ENCODE measurements at places on chromosomes 4 and X. TPM values are rescaled to one million over a fixed set of nuclear protein-coding genes. Genes with fewer than 3 reads are reported as not detected.
A peak's percentile ranks its signal among the peaks of the same experiment; 100 is the strongest.

DNA sequence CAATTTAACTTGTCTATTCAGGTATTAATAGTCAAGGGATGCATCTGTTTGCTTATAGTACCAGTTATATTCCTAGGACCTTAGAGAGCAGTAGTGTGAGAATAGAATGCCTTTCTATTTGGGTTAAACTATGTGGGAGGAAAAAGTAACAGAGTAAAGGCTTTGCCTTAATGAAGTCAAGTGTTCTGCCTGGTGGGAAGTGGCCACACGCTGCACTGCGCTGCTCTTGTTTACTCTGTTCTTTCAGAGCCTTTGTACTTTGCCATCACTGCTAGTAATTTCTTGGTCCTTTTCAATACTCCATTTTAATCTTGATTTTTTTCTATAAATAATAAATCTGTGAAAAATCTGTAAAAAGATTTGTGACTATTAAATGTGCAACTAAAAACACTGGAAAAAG, 38.0 kb downstream of the YIPF6 start:
- no peak for DNase-seq

DNA sequence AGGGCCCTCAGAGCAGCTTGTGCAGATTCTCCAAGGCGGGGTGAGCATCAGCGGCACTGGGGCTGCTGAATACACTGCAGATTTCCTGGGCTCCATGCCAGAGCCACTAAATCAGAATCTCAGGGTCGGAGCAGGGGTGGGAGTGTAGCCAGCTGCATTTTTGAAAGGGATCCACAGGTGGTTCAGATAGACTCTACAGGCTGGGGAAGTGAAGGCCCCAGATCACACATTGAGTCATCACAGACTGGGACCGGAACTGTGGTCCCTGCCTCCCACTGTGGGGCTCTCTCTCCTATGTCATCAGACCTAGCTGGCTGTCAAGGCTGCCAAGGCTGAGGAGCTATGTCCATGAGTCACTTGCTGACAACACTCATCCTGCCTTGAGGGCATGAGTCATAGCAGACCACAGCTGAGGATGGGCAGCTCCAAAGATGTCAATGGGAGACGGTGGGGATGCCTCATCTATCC, 162.3 kb upstream of the MAMLD1 start:
- peak; percentile 41 for DNase-seq

DNA sequence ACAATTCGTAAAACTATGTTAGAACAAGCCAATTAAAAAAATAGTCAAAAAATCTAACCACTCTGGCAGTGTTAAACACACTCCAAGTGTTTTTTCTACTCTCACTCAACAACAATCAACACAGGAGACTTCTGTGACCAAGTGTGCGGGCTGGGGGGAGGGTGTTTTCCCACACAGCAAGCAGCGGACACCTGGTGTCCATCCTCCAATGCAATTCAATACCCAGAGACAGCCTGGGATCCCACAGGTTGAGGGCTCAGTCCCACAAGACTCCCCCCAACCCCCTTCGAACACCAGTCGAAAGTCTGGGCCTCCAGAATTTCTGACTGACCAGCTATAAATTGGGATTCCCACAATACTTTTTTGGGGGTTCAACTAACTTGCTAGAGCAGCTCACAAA, 8.3 kb upstream of the PIM2 start:
- no peak for DNase-seq

DNA sequence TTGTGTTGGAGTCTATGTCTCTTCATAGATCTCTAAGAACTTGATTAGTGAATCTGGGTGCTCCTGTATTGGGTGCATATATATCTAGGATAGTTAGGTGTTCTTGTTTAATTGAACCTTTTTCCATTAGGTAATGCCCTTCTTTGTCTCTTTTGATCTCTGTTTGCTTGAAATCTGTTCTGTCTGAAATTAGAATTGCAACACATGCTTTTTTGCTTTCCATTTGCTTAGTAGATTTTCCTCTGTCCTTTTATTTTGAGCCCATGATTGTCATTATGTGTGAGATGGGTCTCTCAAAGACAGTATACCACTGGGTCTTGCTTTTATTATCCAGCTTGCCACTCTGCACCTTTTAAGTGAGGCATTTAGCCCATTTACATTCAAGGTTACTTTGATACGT, 79.1 kb upstream of the APOOL start:
- DNase-seq, result no peak

- DNase-seq, result peak; percentile 42
These were observed at the start of gene IL3RA for GRCh38 chrX:1336331-1336943. Gene IL3RA, plus strand, starts transcription at chrX:1336785. Its CDS starts 4,981 bp downstream, at chrX:1341766.

GRCh38 chrX:9279234-9279544, 185.7 kb upstream of the TBL1X start:
- no peak for DNase-seq

Gene UGT2B15
- total RNA-seq, result not detected

DNA sequence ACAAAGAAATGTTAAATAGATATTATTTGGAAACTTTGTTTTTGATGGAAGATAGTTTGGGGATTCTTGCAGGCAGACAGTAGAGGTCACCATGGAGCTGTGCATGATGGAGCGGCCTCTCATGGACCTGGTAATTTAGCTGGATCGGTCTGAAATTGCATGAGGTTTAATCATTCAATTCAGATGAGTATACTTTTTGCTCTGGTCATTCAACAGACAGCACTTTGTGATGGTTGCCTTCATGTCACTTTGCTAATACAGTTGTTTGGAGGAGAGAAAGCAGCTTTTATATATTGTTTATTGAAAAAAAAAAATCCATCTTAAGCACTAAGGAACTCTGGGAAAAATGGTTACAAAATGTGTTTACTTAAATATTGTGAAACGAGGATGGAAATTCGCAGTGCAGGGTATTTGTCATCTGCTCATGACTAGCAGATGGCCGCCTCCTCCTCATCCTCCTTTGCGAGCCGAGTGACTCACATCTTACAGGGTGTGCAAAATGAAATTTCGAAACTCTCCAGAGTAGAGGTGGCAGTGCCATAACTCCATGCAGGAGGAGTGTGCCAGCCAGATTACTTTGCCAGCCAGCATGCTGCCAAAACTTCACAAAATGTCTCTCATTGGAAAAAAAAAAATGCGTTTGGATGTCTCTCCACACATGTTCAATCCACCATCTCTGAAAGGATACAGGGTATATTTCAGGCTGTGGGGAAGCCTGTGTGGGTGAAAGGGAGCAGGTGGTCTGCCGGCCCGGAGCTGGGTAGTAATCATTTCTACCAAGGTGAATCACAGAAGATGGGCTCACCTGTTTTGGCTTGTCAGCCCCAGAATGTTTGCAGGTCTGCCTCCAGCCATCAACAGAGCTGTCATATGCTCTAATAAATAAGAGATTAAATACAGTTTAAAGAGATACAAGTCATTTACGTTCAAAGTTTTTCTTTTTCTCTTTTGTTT, 314.9 kb upstream of the DIPK2B start:
- peak; percentile 87 for DNase-seq

Gene TACR3
- not detected for total RNA-seq

GRCh38 chr4:65834707-65835106, 164.4 kb upstream of the EPHA5 start:
- DNase-seq, result no peak

DNA sequence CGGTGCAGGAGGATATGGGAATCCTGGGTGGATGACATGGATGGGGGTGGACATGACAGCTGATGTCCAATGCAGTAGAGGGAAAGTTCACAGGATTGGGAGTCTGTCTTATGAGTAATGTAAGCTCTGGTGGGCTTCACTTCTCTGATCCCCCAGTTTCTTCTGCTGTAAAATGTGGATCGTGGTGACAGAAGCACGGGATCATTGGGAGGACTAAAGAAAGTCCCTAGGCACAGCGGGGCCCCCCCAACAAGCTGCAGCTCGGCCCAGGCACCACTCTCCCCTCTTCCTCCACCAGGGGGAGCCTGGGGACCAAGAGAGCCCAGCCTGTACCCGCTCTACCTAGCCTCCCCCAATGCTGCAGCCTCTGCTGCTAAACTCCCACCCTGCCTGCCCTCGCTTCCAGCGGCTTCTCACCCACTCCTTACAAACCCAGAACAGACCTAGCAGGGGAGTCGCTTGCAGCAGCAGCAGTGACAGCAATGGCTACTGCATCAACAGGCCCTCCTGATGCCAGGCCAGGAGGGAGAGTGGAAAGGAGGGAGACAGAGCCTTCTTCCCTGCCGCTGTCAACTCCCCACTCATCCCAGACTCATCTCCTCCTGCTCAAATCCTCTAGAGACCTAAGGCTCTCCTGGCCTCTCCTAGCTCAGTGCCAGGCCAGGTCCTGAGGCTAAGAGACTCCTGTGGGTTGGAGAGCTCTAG, 36.1 kb upstream of the IQSEC2 start:
- peak; percentile 72 for DNase-seq

Gene PNPLA4
- total RNA-seq, result 7.8 TPM

Gene TNMD
- not detected for total RNA-seq

Gene C1QTNF7
- not detected for total RNA-seq

DNA sequence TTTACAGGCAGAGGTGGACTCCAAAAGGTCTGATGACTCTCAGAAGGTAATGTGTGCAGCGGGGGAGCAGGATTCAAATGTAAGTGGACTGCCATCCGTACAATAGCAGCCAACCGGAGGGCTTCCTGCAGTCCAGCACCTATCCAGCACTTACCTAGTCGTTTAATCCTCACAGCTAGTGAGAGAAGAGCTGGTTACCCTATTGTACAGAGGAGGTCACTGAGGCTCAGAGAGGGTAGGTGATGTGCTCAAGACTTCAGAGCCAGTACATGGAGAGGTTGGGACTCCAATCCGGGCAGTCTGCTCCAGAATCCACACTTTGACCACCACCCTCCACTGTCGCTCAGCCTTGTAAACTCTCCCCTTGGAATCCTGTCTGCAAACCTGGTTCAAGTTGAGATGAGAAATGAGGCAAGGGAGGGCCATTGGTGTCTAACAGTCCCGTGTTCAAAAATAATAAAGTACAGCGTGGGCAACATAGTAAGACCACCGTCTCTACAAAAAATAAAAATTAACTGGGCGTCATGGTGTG, 22.5 kb upstream of the JAKMIP1 start:
- DNase-seq, result no peak

Gene GPR34
- not detected for total RNA-seq

Gene ACSL1
- 9.2 TPM for total RNA-seq

Gene FATE1
- total RNA-seq, result not detected

DNA sequence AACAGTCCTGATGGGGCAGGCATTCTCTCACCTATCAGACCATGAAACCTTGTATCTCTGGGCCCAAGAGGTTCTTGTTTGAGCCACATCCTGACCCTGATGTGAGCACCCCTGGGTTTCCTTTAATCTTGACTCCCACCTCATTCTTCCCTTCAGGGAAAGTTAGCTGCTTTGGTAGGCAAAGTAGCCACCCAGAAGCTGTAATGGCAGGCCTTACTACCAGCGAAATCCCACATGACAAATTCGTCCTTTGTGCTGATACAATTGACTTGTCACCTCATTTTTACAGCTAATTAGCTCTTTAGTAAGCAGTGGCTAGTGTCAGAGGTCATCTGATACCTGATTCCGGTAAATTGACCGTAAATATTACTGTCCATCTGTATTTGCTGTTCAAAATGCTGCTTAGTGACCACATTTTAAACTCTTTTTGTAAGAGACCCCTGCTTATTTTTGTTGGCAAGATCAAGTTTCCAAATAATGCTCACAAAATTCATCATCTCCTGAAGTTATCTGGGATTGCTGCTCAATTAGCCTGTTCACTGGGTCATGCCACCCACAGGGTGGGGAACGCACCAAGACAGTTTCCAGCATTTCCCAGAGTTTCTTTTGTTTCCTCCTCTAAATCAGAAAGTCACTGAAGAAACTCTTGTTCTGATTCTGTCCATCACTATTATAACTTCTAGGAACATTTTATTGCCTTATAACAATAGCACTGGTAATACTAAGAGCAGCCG, 329.7 kb downstream of the GPAT3 start:
- DNase-seq, result no peak

Gene GPC4
- 0.22 TPM for total RNA-seq

Gene JAKMIP1
- not detected for total RNA-seq

DNA sequence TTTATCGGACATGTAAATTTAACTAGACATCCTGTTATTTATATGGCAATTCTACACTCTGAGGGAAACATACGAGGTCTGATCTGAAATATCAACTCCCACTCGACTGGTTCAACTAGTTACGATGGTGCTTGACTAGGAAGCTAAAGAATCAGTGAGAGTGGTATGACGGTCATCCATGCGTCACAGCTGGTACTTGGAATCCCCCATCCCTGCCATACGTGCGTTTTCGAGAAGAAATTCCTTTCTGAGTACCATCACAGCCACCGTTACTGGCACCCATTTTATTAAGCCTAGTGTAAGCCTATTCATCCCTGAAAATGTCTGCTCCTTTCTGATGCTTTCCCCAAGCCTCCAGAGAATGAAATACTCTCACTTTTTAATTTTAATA, 695 bp upstream of the PIGA start:
- DNase-seq, result peak; percentile 60

- DNase-seq, result no peak
These were observed 223.8 kb upstream of the TAPT1 start for GRCh38 chr4:16450031-16450430.

Gene CT45A10
- total RNA-seq, result not detected

Gene NR3C2
- total RNA-seq, result 4.6 TPM

- no peak for DNase-seq
These were observed 23.0 kb upstream of the NFKB1 start for GRCh38 chr4:102478186-102478585.

GRCh38 chrX:49925176-49925575, 2.8 kb downstream of the CLCN5 start:
- DNase-seq, result no peak

- DNase-seq, result peak; percentile 91
These were observed 268.4 kb downstream of the DCTD start for GRCh38 chr4:182648766-182649165.

GRCh38 chr4:92382128-92382527, 78.4 kb downstream of the GRID2 start:
- DNase-seq, result no peak

DNA sequence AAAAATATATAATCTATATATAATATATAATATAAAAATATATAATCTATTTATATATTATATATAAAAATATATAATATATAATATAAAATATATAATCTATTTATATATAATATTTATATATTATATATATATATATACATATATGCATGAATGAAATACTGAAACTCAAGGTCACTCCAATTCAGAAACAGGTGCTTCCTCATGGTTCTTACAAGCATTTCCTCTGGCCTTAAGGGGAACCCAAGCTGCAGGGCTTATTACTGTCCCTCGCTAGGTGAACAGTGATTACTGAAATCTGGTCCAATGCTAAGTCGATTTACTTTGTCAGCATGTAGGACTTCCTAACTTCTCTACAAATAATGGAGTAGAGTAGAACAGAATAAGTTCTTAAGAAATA, 174.3 kb downstream of the GPM6A start:
- DNase-seq, result no peak

DNA sequence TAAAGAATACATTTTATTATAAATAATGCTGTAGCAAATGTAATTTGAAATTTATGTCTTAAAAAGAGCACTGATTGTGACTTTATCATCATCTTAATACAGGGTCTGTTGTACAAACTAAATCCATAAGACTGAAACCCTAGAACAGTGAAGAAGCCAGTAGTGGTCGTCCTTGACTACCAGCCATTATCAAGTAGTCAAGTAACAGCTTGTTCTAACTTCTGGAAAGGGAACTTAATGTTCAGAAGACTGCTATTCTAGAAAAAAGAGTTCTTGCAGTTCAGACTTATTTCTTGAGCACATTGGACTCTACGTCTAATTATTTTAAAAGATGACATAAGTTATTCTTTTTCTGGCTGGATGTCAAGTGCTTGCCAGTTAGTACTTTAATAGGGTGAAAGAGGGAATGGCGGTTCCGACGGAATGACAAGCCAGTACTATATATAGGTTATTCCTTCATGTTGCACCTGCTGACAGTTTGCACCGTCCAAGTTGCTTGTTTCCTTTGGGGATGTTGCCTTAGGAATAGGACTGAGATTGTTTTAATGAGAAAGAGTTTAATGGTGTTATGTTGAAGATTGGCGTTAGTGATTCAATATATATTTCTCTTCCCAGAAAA, 109.9 kb downstream of the RAPGEF2 start:
- no peak for DNase-seq
